ENCODE measurements at places on chromosomes 11 and 22. TPM values are rescaled to one million over a fixed set of nuclear protein-coding genes. Genes with fewer than 3 reads are reported as not detected.
A peak's percentile ranks its signal among the peaks of the same experiment; 100 is the strongest.

- ATAC-seq, result peak; percentile 51
These were observed 163.6 kb downstream of the NTM start for GRCh38 chr11:131533998-131534397.

GRCh38 chr22:46936378-46936903 lies 174.0 kb downstream of the TBC1D22A start:
- ATAC-seq, result peak; percentile 36

- no peak for ATAC-seq
These were observed 78.8 kb downstream of the LINC01488 start for GRCh38 chr11:69560141-69560790.

- ATAC-seq, result peak; percentile 65
These were observed 52.9 kb downstream of the SYT13 start for GRCh38 chr11:45233121-45233803.

GRCh38 chr11:70105755-70106571 lies 27.8 kb downstream of the ANO1 start:
- no peak for ATAC-seq

GRCh38 chr22:47370448-47371262 lies 608.2 kb downstream of the TBC1D22A start:
- no peak for ATAC-seq

- ATAC-seq, result peak; percentile 85
These were observed 126.7 kb upstream of the B3GAT1 start for GRCh38 chr11:134538742-134539141.

DNA sequence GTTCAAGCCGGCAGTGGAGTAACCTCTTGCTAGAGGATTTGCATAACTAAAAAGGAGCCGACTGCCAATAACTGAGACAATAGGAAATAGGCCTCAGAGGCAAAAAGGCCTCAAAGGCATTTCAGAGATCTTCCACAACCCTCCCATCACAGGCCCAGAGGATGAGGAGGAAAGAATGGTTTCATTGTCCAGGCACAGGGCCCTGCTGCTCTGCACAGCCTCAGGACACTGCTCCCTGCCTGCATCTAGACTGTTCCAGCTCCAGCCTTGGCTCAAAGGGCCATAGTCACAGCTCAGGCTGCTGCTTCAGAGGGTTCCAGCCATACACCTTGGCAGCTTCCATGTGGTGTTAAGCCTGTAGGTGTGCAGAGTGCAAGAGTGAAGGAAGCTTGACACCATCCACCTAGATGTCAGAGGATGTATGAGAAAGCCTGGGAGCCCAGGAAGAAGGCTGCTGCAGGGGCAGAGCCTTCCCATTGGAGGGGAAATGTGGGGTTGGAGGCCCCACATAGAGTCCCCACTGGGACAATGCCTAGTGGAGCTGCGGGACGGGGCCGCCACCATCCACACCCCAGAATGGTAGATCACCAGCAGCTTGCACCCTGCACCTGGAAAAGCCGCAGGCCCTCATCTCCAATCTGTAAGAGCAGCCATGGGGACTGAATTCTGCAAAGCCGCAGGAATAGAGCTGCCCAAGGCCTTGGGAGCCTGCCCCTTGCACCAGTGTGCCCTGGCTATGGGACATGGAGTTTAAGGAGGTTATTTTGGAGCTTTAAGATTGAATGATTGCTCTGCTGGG lies 8.2 kb upstream of the LRP5 start:
- ATAC-seq, result no peak

DNA sequence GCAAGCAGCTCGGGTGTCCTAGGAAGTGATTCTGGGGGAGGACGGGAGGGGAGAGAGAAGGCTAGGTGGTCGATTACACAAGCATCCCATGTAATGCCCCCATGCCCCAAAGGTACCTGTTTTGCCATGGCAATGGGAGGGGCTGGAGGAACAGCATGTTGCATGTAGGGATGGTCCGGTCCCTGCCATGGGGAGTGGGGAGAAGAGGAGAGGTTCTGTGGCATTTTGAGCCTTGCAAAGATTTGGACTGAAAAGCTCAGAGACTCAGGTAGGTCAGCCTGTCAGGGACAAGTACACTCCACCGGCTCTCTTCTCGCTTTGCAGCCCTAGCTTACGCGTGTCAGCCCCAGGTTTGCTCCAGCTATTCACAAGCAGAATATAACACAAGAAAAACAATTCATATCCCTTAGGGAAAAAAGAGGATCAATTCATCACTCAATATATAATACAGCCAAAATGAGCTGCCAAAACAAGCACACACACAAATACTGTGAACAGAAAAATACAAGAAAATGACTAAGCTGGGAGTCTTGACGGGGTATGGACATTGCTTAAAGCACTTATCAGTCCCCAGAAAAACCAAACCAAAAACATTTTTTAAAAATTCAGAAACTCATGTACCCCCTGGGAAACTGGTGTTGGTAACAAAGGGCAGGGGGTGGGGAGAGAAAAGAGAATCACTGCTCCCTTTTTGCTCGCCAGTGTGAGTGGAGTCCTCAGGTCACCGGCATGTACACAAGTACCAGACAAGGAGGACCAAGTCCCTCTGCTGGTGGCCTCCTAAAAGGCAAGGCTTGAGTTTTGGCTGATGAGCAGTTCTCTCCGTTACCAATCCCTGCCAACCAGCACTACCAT lies 21.6 kb downstream of the APOL5 start:
- ATAC-seq, result no peak

DNA sequence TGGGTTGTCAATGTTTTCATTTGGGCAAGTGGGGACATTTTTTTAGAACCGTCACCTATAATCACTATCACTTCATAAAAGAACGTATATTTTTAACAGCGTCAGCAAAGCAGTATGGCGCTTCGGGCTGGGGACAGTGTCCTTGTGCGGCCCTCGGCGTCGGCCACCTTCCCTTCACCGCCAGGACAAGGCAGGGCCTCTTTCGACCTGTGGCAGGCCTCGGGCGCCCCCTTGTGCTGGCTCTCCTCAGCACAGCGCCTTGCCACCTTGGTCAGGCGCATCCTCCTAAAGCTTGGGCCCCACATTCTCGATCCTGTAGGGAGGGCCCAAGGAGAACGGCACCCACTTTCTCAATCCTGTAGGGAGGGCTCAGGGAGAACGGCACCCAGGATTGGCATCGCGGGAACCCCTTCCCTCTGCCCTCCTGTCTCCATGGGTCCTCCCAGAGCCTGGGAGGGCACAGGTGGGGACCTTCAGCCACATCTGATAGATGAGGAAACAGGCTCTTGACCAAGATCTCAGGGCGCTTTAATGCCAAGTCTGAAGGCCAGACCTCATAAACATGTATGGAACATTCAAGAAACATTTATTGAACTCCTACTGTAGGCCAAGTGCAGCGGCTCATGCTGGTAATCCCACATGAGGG lies 11.5 kb upstream of the FADD start:
- peak; percentile 92 for ATAC-seq

- ATAC-seq, result no peak
These were observed 142.0 kb downstream of the BRD1 start for GRCh38 chr22:49685686-49686085.

DNA sequence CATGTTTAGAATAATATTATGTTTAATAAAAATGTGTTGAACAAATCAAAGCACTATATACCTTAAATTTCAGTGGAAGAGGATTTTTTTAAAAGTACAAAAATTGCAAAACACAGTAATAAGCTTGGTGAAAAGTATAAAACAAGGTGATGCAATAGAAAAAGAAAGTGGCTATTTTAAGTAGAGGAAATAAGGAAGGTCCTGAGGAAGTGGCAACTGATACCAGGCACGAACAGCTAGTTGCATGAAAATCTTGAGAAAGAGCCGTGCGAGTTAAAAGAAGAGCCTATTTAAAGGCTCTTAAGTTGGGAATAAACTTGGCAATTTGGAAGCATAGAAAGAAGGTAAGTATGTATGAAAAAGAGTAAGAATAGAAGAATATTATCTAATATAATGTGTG lies 1679.3 kb downstream of the LRRC4C start:
- ATAC-seq, result no peak

DNA sequence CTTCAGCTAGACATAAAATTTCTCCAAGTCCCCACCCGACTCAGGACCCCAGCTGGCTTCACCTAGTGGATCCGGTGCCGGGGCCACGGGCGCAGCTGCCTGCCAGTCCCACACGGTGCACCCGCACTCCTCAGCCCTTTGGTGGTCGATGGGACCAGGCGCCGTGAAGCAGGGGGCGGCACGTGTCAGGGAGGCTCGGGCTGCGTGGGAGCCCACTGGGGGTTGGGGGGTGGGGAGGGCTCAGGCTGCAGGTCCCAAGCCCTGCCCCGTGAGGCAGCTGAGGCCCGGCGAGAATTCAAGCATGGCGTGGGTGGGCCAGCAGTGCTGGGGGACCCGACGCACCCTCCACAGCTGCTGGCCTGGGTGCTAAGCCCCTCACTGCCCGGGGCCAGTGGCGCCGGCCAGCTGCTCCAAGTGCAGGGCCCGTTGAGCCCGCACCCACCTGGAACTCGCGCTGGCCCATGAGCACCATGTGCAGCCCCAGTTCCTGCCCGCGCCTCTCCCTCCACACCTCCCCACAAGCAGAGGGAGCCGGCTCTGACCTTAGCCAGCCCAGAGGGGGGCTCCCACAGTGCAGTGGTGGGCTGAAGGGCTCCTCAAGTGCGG lies 747.0 kb downstream of the FAM181B start:
- no peak for ATAC-seq

- no peak for ATAC-seq
These were observed 44.3 kb upstream of the ADORA2A start for GRCh38 chr22:24383061-24383460.

- ATAC-seq, result no peak
These were observed 424.6 kb downstream of the BRD1 start for GRCh38 chr22:49403102-49403501.

- no peak for ATAC-seq
These were observed 376.7 kb upstream of the CCDC179 start for GRCh38 chr11:23236826-23237555.

DNA sequence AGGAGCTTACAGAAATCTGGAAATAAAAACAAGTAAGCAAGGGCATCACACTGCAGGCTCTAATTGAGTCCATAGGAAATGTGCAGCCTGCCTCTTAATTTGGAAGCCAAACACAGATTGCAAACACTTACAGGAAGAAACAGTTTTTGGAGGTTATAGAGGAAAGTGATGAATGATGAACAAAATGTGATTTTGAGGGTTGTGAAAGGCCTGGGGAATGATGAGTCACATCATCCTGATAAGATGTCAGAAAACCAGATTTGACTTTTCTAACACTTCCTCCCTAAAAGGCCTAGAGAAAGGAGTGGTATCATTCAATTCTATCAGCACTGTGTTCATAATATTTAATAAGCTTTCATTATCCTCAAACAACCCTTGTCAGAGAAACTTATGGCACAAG lies 96.6 kb upstream of the POU2AF2 start:
- no peak for ATAC-seq

- ATAC-seq, result no peak
These were observed 301.8 kb upstream of the API5 start for GRCh38 chr11:43010042-43010441.

GRCh38 chr11:95778699-95779098 lies 10.9 kb downstream of the FAM76B start:
- no peak for ATAC-seq

GRCh38 chr22:43274595-43275240 lies 68.5 kb downstream of the SCUBE1 start:
- no peak for ATAC-seq

DNA sequence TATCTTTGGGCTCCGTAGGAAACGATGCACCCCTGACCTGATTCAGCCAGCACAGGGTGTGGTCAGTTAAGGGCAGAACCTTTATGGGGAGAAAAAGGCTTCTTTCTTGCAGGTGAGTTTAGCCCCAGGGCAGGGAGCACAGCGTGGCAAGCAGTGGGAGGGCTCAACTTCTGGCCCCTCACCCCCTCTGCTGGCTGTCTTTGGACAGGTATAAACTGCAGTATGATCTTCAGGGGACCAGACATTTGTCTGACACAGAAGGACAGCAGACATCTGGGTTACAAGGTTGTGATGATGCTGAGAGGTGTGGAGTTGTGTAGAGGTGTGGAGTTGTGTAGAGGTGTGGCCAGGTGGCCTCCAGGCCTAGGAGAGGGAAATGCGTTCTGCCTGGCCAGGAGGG lies 324.0 kb upstream of the PLET1 start:
- peak; percentile 45 for ATAC-seq

- peak; percentile 28 for ATAC-seq
These were observed 81.0 kb upstream of the CTSC start for GRCh38 chr11:88418508-88418907.

DNA sequence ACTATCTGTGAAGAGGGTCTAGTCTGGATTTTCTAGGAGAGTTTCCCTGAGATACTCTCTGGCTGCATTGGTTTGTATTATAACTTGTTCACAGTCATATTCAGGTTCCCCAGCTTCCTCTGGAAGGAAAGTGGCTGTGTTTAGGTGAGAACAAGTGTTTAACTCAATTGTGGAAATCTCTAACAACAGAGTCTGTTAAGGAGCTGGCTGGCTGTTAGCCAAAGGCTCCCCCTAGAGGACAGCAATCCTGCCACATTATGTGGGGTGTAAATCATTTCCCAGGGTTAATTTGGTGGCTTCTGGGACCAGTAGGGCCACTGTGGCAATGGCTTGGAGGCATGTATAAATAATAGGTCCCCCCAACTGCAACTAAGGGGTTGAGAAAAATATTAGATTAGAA lies 18.4 kb downstream of the MS4A6E start:
- no peak for ATAC-seq

DNA sequence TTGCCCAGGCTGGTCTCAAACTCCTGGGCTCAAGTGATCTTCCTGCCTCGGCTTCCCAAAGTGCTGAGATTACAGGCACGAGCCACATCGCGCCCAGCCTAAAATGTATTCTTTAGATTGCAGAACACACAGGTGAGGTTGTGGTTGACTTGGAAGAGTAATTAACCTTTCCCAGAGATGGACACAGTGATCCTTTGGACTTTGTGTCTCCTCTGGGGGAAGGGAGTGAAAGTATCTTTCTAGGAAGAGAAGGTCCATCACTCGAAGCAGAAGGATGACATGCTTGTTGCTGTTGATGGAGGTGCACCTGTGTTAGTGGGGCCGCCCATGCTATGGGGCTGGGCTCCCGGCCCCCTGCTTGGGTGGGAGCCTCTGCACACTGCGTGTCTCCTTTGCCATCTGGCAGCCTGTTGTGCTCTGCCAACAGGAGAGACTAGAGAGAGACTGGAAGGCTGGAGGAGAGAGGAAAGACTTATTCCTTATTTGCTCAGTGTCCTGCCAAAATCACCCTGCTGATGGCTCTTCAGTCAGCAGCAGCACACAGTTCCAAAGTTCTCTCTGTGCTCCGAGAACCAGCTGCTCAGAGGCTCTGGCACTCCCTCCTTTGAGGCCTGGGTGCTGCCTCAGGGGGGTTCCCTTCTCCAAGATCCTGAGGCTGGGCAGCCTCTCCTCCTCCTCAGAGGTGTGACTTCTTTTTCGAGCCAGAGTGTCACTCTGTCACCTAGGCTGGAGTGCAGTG lies 33.1 kb upstream of the CYB5R3 start:
- ATAC-seq, result no peak

- ATAC-seq, result peak; percentile 67
These were observed 41.8 kb downstream of the TXN2 start for GRCh38 chr22:36439481-36440271.

- no peak for ATAC-seq
These were observed 12.7 kb downstream of the DGKZ start for GRCh38 chr11:46359953-46360352.

- ATAC-seq, result no peak
These were observed 2.0 kb upstream of the TCIRG1 start for GRCh38 chr11:68036717-68037239.

Gene DNAJB7
- 1.0 TPM for total RNA-seq

Gene CRYBB1
- 0.86 TPM for total RNA-seq

Gene MRGPRX3
- not detected for total RNA-seq

Gene PEX16
- total RNA-seq, result 51.5 TPM

Gene RAG2
- total RNA-seq, result 1.1 TPM

Gene ROM1
- total RNA-seq, result 1.3 TPM

Gene PKP3
- total RNA-seq, result not detected

Gene MN1
- total RNA-seq, result 6.7 TPM

Gene EFCAB6
- 10.8 TPM for total RNA-seq

Gene ATF4
- total RNA-seq, result 351 TPM

Gene CDC45
- total RNA-seq, result 0.98 TPM

Gene CRYAB
- total RNA-seq, result 131 TPM

Gene TMPRSS5
- 1.5 TPM for total RNA-seq
